ENCODE measurements at places on chromosomes 6 and 20.

DNA sequence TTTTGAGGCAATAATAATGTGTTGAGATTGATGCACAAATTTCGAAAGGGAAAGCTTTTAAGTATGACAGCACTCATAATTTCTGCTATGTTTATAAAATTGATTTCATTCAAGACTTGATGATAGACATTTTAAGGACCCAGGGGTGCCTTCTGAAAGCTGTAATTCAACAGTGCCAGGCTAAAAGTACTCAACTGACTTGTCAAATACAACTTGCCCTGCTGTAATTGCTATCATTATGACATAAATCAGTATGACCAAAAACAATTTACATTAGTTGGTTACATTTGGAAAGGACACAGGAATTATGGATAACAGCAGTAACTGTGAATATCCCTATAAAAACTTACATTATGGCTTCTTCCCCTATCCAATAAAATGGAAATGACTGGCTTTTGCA, 178.9 kb downstream of the MMUT start:
- DNase-seq = no peak

GRCh38 chr6:55726144-55726543, 147.2 kb upstream of the HMGCLL1 start:
- DNase-seq = no peak

GRCh38 chr6:158033751-158034702, 52.4 kb downstream of the SYNJ2 start:
- no peak for DNase-seq

DNA sequence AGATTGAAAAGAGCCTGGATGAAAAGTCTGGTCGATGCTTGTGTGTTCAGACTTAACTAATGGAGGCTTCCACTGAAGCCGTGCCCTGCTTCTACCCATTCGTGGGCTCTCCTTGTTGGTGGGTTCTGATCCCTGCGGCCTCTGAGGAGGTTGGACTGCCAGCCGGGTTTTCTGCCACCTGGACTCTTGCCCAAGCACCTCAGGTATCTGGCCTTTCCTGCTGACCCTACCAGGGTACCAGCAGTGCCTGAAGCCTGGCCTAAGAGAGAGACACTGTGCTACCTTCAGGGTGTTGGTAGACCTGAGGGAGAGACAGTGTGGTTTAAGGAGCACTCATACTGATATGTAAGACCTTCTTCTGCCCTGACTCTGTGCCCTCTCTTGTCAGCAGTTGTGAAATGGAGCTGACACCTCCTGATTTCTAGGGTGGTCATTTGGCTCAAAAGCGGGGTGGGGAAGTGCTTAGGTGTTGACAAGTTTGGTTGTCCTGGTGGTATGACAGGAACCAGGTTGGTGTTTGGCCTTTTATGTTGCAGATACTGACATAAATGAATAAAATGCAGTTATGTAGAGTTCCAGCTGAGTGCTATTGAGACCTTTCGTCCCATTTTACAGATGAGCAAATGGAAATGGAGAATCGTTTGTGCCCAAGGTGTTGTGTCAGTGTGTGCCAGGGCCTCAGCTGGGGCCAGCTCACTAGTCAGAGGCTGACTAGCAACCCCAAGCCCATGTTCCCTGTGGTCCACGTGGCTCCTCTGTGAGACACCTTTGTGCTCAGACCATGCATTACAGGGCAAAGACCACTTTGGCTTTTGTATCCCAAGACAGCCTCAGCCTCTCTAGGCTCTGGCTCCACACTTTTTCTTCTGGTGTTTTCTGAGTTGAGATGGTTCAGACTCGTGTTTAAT, 3.1 kb downstream of the PLCG1 start:
- DNase-seq = no peak

GRCh38 chr20:48949304-48950170, 28.0 kb downstream of the ARFGEF2 start:
- no peak for DNase-seq

DNA sequence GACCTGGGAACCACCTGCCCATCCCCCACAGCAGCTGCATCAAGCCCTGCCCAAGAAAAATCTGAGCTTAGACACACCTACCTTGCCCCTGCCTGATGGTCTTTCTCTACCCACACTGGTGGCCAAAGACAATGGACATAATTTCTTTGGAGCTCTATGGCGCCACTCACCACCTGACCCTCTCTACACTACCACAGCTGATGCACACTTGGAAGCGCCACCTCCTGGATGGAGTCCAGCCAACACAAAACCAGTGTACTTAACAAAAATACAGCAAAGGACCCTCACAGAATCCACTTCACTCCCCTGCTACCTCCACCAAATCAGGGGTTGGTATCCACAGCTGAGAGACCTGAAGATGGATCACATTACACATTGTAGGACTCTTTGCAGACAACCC, 39.7 kb upstream of the CLVS2 start:
- no peak for DNase-seq

- peak; percentile 92 for DNase-seq
Observed at GRCh38 chr6:141451511-141452353, 681.0 kb upstream of the GJE1 start.

GRCh38 chr6:133947302-133947900, 5.6 kb upstream of the TBPL1 start:
- no peak for DNase-seq
